Ovary (tissue), 10 donors: ENCODE measurements at places on chromosomes 2 and 18.

- DNase-seq, result no peak
Measured at GRCh38 chr18:43592269-43592668, 315.0 kb upstream of the SYT4 start.

DNA sequence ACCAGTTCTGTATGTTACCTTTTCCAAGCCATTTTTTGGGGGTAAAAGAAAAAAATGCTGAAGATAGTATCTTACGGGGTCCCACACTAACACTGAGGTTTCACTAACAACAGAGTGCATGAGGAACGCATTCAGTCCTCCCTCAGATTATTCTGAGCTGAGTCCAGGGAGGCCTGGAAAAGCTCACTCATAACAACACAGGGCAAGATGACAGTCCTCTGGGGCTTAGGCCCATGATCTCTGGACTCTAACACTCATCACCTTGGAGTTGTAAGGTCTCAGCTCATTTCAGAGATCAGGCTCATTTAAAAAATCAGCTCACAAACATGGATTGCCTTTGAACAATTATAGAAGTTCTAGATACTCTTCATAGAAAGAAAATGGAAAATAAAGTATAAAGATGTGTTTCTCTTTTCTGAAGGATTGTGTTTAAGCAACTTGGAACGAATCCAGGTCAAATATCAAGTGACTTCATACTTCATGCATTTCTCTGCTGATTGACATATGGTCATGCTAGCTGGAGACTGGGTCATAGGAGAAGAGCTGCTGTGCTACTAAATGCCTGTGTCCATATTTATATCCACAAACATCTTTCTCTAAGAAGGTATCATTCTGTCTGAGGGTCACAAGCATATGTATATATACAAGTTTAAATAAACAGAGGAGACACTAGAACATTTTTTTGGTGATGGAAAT is 265.8 kb downstream of the ALK start:
- DNase-seq, result no peak

DNA sequence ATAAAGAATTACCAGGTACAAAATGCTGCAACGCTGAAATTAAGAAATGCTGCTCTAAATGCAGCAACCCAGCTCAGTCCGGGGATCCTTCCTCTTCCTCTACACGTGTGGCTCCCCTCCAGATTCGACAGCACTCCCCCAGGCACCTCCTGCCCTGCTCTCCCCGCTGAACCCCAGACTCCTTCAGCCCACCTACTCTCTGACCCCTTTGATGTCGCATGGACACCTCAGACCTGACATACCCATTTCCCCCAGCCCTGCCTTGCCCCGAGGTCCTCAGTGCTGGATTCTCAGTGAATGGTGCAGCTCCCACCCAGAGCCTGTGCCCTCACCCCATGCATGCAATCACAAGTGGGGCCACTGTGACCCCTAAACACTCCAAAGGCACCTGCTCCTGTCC is 4.6 kb upstream of the ADRA2B start:
- no peak for DNase-seq

DNA sequence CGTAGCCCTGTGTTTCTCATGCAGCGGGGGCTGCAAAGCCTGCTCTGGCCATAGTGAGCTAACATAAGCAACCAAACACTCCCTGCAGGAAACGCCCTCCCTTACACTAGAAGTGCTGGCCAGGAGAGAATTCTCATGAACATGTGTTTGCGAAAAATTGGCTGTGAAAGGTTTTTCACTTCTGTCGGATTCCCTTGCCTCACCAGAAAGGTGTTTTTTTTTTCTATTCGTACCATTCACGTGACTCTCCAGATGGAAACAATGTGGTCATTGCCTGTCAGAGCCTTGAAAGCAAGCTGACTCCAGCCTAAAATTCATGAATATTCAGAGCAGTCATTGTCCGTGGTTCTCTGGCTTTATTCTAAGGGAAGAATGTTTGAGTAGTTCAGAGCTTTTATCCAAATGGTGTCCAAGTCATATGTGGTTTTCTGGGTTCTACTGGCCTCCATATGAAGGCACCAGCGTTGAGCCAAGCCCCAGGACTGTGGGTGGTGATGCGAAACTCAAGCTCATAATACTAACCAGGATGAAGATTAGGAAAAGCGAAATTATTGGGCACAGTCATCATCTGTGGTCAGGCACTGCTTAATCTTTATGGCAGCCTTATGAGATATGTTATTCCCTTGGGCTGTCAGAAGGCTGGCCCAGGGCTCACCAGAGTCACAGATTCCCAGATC is 236.4 kb downstream of the ALPK2 start:
- no peak for DNase-seq

- no peak for DNase-seq
Measured at GRCh38 chr2:64932371-64933216, 56.6 kb upstream of the SLC1A4 start.

DNA sequence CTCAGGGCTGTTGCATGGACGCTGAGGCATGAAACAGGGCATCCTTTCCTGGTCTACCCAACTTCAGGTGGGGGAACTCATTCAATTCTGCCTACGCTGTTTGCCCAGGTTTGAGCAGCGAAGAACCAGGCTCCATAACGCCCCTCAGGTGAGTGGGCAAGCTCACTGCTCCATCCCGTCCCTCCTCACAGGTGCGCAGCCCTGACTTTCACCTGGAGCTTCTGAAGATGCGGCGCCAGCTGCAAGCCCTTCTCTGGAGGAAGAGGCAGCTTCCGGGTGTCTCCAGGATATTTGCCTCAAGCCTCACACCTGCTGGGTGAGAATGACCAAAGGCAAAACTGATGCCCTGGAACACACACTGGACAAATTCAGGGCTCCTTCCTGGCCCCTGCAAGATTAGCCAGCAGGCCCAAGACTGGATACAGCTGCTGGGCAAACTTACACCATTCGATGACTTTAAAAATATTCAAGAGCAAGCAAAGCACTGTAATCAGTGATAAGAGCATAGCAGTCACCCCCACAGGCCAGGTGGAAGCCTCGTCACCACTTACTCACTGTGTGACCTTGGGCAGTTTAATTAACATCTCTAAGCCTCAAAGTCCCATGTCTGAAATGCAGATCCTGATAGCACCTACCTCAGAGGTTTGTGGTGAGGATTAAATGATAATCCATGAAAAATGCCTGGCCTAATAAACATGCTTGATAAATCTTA is 97.7 kb downstream of the GYPC start:
- DNase-seq, result no peak

DNA sequence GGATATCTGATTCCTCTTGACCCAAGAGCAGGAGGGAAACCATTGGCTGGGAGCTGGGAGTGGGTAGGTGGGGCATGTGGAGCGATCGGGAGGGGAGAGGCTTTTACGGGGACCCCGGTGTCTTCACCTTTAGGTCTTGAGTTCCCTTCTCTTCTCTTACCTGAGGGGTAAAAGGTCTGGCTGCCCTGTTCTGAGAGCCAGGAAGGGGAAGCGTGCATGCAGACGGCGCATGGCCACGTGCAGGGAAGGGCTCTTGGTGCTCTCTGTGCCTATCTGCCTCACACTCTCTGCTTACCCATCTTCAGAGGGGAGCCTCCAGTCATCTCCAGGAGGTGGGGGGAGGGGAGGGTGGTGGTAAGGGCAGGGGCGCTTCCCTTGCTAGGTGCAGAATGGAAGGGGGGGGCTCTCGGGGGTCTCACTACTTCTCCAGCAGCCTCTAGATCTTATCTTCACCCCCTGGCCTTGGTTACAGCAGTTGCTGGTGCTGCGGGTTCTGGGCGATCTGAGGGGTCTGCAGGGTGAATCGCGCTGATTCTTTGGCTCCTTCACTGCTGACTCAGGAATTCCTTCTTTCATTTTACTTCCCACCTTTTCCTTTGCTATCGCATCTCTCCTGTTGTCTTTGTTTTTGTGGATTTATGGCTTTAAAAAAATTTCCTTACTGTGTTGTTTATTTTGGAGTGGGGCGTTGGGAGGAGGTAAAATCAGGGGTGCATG is 225.8 kb upstream of the HS6ST1 start:
- no peak for DNase-seq

GRCh38 chr2:141557329-141558095 is 573.3 kb downstream of the LRP1B start:
- DNase-seq, result no peak
